ENCODE measurements at places on chromosomes 11 and 22.

GRCh38 chr11:126585388-126585773 lies 229.9 kb downstream of the ST3GAL4 start:
- DNase-seq, result peak; percentile 37

- no peak for DNase-seq
These were observed 6.5 kb upstream of the FJX1 start for GRCh38 chr11:35611741-35612140.

DNA sequence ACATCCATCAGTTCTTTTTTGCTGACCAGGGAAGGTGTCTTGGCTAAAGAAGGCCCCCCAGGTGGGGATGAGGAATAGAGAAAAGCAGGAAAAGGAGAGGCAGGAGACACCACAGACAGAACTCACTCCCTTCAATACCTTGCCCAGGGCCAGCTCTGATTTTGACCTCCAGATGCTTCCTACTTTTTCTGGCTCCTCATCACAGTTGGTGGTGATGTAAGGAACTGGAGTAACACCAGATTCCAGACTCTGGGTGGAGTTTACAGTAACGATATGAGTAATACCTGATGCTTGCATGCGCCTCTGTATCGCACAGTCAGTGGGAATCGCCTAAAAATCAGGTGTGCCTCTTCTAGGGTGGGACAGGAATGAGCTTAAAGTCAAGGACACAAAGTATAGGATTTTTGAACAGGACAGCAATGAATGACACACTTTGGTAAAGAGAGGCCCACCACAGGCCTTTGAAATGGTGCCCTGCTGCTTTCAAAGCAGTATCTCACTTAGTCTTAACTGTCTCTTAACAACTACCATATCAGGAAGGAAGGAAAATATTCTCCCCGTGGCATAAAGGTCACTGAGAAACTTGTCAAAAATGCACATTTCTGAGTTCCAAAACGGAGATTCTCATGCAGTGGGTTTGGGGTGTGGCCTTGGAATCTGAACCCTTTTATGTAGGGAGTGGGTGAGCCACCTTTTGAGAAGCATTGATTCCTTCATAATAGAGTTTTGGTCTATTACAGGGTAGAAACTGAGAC lies 140.8 kb downstream of the SNX19 start:
- DNase-seq, result no peak

GRCh38 chr22:32353292-32353691 lies 4.4 kb upstream of the RFPL3 start:
- no peak for DNase-seq

DNA sequence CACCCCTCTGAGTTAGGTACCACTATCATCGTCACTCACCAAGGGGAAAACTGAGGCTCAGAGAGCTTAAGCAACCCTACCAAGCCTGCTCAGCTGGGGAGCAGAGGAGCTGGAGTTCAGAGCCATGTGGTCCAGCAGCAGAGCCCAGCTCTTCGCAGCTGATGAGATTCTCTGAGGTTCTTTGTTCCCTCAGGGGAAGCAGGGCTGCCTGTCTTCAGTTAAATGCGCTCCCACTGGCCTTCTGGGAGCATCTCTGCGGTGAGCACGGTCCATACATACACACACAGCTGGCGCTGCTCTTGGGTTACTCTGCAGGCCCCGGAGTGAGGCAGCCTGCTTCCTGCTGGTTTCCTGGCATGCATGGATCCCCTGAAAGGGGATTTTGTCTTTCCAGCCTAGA lies 5.2 kb upstream of the PTGDR2 start:
- DNase-seq, result no peak

Measured in pancreas (tissue), 10 donors.